ENCODE measurements at places on chromosomes 1 and 21.

- DNase-seq, result no peak
Measured at GRCh38 chr1:75548721-75549480, 62.0 kb downstream of the SLC44A5 start.

GRCh38 chr21:35381743-35382310, 332.7 kb upstream of the RUNX1 start:
- no peak for DNase-seq

GRCh38 chr1:154208677-154209388, 2.7 kb upstream of the CFAP141 start:
- DNase-seq, result no peak

- no peak for DNase-seq
Measured at GRCh38 chr21:23307065-23307464, 2300.2 kb downstream of the MRPL39 start.
